LHCN-M2 (cell line): ENCODE measurements at places on chromosomes 4 and X. TPM values are rescaled to one million over a fixed set of nuclear protein-coding genes. Genes with fewer than 3 reads are reported as not detected.

- DNase-seq = peak; percentile 42
Observed at GRCh38 chr4:103934178-103934789, 214.5 kb upstream of the TACR3 start.

Gene HSFX1
- 0.29 TPM in 1 of 2 replicates, not detected in the other for total RNA-seq

Gene MAGEE2
- not detected in 2 replicates for total RNA-seq

Gene BGN
- total RNA-seq = not detected in 2 replicates

Gene TMEM271
- not detected in 2 replicates for total RNA-seq

GRCh38 chr4:164756686-164757085, 2.8 kb downstream of the SMIM31 start:
- no peak for DNase-seq

DNA sequence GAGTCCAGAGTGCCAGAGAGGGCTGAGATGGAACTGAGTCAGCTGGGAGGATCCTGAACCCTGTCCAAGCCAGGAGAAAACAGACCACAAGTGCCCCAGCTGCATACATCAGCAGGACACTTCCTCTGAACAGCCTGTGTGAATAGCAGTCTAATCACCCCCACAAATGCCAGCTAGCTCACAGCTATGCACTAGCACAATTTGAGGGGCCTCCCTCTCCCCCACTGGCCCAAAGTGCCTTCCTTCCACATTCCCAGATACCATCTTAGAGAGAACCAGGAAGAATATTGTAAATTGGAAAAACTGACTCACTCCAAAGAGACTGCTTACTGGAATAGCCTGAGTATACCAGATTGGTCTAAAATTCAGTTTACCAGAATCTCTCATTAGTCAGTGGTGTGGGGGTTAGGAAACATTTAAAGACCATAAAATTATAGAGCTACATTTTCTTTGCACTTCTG, 292.6 kb upstream of the KLF3 start:
- peak; percentile 36 for DNase-seq

- DNase-seq = no peak
Observed at GRCh38 chr4:181509073-181509472, 734.1 kb upstream of the TENM3 start.

GRCh38 chrX:10501611-10502010, 118.8 kb downstream of the MID1 start:
- no peak for DNase-seq

DNA sequence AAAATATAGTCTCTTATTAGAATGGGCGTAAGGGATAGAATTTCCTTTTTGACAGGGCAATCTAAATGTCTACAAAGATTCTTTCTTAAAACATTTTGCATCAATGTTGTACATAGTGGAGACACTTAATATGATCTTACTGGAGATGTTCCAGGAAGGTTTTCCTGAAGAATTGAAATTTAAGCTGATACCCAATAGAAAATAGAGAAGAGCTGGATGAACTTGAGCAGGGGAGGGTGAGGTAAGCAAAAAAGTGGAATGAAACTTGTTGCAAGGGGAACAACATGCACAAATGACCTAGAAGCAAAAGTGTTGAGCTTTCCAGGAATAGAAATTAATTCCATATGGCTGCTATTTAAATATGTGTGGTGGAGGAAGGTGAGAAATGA, 19.7 kb downstream of the SLAIN2 start:
- no peak for DNase-seq

Gene CXCL3
- 8.7 and 16.0 TPM in 2 replicates for total RNA-seq

GRCh38 chr4:41535911-41536371, 2.0 kb upstream of the LIMCH1 start:
- DNase-seq = no peak

- DNase-seq = no peak
Observed at GRCh38 chrX:119654112-119654531, 38.8 kb downstream of the SEPTIN6 start.

Gene GAGE2A
- not detected in 2 replicates for total RNA-seq

DNA sequence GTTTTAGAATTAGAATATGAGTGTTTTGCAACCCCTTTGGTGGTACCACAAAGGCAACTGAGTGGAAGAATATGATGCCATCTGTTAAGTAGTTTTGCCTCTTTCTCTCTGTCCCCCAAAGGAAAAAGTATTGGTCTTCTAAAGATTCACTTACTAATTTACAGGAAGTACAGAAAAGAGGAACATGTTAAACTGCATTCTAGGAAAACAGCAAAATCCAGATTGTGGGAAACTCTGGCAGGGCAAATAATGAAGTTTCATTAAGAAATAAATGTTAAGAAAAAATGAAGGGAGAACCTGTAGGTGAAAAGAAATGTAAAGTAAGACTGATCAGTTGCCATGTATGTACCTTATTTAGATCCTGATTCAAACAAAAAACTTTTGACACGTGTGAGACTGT, 39.3 kb downstream of the NSUN7 start:
- DNase-seq = no peak

DNA sequence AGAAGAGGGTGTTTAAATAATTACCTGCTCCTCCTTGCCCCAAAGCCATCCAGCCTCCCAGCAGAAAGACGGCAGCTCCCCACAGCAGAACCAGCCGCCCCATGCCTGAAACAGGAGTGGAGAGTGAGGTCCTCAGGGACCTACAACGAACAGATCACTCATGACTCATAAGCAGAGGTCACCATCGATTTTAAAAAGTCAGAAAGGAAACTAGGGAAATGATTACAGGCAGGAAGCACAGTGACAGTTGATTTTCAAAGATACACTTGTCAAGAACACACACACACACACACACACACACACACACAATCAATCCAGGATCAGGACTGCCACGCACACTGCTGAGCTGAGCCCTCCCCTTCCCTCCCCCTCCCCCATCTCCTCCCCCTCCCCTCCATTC, at the start of gene CRLF2:
Gene CRLF2, minus strand, starts transcription at position 118 of the 400 bp plus-strand sequence. Its CDS starts 15 bp downstream, at position 103.
- DNase-seq = peak; percentile 36

DNA sequence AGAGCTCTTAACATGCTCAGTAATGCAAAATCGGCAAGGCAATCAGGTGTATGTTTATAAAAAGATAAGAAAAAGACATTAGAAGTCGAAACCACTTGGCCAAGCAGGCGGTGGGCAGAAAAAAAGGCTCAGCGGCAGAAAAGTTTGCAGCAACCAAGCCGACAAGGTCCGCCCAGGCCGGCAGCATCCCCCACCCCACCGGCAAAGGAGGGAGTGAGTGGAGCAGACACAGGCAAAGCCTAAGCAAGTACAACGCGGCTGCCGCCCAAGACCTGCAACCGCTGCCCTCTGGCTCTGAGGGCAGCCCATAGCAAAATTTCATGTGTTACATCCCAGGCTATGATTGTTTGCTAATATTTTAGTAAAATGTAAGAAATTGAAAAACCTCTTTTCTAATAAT, 125.4 kb upstream of the ZCCHC13 start:
- no peak for DNase-seq

GRCh38 chrX:56796641-56797395, 67.8 kb downstream of the NBDY start:
- DNase-seq = no peak

DNA sequence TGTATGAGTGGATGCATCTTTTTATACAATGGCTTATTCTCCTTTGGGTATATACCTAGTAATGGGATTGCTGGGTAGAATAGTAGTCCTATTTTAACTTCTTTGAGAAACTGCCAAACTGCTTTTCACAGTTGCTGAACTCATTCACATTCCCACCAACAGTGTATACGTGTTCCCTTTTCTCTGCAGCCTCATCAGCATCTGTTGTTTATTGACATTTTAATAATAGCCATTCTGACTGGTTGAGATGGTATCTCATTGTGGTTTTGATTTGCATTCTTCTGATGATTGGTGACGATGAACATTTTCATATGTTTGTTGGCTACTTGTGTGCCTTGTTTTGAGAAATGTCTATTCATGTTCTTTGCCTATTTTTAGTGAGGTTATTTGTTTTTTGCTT, 687.0 kb upstream of the EPHA5 start:
- DNase-seq = peak; percentile 92

DNA sequence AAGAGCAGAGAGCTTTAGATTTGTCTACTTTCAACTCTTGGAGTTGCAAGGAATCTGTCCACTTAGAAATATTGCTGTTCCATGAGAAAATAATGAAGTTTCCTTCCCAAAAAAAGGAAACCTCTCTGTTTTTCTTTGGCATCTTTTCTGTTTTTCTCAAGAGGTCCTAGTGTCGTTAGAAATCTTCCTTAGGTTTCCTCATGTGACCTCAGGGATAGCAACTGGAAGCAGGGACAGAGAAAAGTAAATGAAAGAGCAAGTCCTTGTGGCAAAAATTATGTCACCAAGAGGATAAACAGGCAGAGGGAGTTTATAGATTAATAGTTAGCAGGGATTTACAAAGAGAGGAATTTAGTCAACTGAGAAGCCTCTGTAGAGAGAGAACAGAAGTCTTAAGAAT, 478.4 kb upstream of the ADGRL3 start:
- DNase-seq = no peak

DNA sequence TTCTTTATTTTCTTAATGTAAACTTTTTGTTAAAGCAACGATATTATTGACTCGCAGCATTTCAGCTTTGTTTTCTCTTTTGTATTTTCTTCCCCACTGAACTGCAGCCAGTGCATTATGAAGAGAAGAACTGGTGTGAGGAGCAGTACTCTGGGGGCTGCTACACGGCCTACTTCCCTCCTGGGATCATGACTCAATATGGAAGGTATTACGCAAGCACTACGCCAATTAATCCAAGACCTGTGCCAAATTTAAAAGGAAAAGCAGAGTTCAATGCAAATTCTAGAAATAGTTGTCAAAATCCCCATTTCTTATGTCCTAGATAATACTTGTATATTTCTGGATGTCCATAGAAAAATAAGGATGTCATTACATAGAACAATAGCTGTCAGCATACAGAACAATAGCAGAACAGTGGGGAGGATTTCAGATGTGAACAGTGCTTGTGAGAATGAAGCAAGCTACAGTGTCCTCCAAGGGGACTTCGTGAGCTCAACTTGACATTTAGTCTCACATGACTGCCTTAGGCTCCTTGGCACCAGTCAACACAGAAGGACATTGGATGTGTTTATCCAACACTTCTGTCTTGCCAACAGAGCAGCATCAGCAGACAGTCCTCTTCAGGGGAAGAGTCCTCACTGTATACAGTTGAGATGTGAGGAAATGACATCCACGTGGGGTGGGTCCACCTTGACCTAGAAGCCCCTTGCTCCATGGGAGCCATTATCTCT, 85.9 kb downstream of the MAOA start:
- DNase-seq = peak; percentile 46

GRCh38 chr4:183860119-183860518, 45.0 kb upstream of the STOX2 start:
- no peak for DNase-seq

Gene PALLD
- total RNA-seq = 143 and 176 TPM in 2 replicates

- DNase-seq = no peak
Observed at GRCh38 chr4:108535757-108536156, 84.6 kb upstream of the RPL34 start.

- no peak for DNase-seq
Observed at GRCh38 chrX:125926295-125926694, 239.8 kb downstream of the DCAF12L2 start.

Gene PRRG3
- not detected in 2 replicates for total RNA-seq

GRCh38 chrX:111169141-111169540, 73.2 kb downstream of the PAK3 start:
- DNase-seq = no peak

DNA sequence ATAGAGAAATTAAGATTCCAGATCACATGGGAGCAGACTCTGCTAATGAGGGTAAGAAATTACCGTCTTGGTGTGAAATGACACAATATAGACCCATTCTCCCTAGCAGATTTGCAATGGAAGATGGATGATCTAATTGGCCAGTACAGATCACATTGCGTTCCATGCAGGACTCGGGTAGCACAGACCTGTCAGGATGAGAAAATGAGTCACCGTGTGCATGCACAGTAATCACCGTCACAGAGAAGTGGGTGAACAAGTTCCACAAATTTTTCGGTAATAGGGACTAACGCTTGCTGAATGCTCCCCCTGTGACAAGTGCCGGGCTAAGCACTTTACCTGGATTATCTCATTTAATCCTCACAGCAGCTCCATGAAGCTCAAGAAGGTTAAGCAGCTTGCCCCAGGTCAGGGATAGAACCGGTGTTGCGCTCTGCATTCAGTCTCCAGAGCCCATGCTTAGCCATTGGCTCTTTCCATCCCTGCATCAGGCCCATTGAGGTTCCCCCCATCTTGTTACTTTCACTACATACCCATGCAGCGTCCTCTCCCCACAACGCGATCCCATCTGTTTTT, 375.6 kb downstream of the FBXW7 start:
- no peak for DNase-seq

DNA sequence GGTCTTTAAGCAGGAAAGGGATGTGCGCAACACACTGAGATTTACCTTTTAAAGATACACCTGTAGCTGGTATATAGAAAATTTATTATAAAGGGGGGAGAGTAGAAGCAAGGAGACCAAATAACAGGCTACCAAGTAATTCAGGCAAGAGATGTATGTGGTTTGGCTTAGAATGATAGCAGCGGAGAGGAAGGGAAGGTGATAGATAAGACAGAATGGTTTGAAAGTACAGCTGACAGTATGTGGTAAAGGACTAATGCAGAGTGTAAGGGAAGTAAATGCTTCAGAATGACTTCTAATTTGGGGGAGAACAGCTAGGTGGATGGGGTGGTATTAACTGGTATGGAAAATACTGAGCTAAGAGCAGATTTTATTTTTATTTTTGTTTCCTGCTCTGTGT, 308.9 kb downstream of the ANTXR2 start:
- no peak for DNase-seq

DNA sequence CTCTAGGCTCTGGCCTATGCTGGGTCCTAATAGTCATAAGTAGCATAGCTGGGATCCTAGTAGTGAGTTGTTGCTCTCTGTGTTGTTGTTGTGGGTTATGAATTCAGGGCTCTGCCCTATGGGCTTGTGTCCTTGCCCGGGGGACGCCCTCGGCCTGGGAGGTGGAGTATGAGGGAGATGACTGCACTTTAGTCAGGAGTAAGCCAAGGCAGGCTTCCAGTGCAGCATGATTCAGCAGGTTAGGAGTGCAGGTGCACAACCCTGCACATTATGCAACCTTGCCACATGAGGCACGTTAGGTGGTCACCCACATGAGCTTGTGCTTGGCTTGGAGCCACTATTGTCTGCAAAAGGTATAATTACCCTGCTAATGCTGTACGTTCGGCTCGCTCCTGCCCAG, 58.4 kb upstream of the CCDC149 start:
- no peak for DNase-seq

- DNase-seq = peak; percentile 61
Observed at GRCh38 chr4:160423879-160424451, 1321.1 kb downstream of the RAPGEF2 start.

- DNase-seq = no peak
Observed at GRCh38 chrX:19630776-19631707, 115.7 kb upstream of the MAP3K15 start.

DNA sequence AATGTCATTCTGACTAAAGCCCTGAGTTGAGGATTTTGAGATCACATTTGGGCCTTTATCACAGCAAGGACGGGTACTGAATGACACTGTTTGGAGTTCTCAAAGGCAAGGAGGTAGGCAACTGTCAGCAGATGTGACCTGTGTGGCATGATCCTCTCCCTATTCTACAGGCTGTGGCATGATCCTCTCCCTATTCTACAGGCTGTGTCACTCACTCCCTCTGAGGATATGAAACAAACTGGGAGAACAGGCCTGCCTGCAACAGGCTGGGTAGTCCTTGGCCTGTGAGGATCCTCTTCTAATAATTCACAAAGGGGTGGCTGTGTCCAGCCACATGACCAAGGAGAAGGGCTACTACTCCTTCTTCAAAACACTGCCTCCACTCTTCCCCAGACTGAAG, 14.9 kb upstream of the TCEANC start:
- no peak for DNase-seq
